NCI-H2081 (cell line): ENCODE measurements at places on chromosomes 2 and 18.

GRCh38 chr2:147712051-147712450 lies 132.8 kb upstream of the ACVR2A start:
- DNase-seq, result no peak

DNA sequence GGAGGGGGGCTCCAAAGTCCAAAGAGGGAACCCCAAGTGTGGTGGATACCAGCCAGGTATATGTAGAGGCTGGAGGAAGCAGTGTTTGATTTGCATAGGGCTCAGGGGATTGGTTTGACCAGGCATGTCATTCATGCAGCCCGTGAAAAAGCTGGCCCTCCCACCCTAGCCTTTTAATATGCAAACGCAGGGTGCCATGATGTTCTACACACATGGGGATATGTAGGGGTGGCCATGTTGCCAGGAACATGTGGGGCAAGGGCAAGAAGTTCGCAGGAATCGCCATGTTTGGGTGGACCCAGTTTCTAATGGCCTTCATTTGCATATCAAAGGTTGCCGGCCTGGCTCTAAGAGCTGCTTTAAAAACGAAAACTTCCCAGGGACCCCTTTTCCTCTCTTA lies 33.6 kb downstream of the B3GNT7 start:
- DNase-seq, result no peak

DNA sequence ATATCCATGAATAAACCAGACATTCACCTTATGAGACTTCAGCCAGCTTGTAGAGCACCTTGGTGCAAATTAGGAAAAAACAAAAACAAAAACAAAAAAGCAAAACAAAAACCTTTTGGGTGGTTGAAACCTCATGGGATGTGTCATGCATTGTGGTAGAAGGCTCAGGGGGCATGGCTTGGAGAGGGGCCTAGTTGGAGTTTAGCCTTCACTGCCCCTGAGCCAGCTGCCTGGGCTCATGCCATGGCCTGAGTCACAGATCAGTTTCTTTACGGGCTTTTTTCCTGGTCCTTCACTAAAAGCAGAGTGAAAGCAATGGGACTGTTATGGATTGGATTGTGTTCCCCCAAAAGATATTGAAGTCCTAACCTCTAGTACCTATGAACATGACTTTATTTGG lies 22.0 kb upstream of the DAPL1 start:
- no peak for DNase-seq

- DNase-seq, result no peak
These were observed 6.0 kb upstream of the NCK2 start for GRCh38 chr2:105738658-105739241.

DNA sequence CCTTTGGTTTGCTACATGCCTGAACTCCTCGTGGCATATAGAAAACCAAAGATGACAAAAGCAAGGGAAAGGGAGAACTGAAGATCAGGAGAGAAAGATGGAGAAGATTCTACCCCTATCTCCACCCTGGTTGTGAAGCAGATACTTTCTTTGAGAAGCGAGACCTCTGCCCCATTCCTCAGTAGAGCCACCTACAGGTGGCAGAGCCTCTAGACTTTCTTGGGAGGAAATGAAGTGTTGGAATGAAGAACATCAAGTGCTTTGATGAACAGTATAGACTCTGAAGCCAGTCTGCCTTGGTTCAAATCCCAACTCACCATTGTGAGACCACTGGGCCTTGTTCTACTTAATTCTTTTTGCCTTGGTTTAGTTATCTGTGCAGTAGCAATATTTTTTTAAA lies 348.8 kb upstream of the ETAA1 start:
- no peak for DNase-seq

DNA sequence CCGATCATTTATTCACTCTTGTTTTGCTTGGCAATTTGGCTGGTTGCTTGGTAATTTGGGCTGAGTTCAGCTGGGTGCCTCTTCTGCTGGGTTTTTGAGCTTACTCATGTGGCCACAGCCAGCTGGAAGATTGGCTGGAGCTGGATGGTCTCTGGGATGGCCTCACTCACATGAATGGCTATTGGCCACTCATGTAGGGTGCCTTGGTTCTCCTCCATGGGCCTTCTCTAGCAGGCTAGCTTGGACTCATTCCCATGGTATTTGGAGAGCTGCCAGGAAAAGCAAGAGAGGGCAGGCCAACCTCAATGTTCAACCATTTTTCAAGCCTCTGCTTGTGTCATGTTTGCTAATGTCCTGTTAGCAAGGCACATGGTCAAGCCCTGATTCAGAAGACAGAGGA lies 16.9 kb downstream of the ZAP70 start:
- no peak for DNase-seq

- no peak for DNase-seq
These were observed 10.9 kb downstream of the CERS6 start for GRCh38 chr2:168466834-168467565.

DNA sequence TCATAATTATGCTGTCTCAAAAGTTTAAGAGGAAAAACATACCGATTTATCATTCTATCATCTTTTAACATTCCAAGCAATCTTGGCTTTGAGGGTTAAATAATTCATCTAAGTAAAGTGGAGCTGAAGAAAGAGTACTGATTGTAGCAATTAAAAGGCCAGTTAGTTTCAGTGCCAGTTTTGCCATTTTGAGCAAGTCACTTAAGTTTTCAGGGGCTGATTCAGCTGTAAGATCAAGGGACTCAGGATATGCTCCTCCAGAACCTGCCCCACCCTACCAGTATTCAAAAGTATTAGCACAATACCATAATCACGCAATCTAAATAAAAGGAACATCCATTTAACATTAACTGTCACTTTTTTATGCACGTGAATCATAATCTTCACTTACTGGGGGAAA lies 1.9 kb downstream of the SS18 start:
- no peak for DNase-seq

GRCh38 chr2:7270011-7270431 lies 352.8 kb downstream of the RNF144A start:
- peak; percentile 75 for DNase-seq

GRCh38 chr2:205665791-205666190 lies 16.5 kb upstream of the NRP2 start:
- no peak for DNase-seq

- no peak for DNase-seq
These were observed 16.8 kb downstream of the CXCR1 start for GRCh38 chr2:218149848-218150440.

GRCh38 chr18:48820483-48821250 lies 130.1 kb downstream of the SMAD7 start:
- no peak for DNase-seq

DNA sequence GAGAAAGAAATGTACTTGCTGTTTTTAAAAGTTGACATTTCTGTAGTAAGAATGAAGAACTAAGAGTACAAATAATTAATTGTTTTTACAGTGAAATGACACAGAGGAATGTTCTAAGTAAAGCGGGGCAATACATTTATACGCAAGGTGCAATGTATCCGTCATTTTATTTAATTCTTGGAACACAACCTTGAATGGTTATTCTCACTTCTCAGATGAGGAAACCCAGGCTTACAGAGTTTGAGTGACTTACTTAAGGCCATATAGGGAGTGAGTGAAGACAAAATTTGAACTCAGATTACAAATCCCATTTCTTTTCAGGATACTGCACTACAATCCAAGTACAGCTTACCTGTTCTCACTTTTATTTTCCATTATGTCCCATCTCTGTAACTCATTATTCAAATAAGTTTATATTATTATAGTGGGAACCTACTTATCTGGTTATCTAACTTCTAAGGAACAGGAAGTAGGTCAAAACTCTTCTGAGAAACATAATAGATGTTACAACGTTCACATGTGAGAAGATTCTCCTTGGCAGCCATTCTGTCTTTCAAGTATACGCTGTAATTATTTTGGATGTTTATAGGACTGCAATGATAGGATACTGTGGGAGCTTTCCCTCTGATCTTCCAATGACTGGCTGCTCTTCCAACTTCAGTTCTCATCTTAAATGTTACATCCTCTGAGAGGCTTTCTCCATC lies 12.3 kb upstream of the STK17B start:
- DNase-seq, result no peak
